ENCODE measurements at places on chromosomes 1 and 21.
A peak's percentile ranks its signal among the peaks of the same experiment; 100 is the strongest.

DNA sequence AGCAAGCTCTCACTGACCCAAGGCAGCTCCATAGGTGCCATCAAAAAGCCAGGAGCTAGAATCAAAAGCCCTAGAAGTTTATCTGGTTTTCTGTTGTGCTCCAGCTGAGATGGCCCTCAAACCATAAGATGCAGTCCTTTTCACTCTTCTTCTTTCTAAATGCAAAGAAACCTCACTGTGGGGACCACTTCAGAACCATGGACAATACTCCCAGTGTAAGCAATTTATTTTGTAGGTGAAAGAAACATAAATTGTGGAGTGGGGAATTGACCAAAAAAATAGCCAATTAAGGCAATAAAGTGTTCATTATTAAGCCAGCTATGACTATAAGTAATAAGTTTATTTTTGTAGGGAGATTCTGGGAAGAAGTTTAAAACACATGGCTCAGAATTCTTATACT, 1399.9 kb downstream of the PLA2G4A start:
- DNase-seq = no peak

GRCh38 chr1:229028544-229028943, 242.4 kb upstream of the RAB4A start:
- no peak for DNase-seq

- peak; percentile 100 for DNase-seq
These were observed at the start of gene MAP3K7CL for GRCh38 chr21:29130270-29130969. TSS of gene MAP3K7CL (plus strand) at chr21:29130644. CDS start at chr21:29133345, 2,701 bp downstream.

GRCh38 chr1:200226969-200227303, 182.9 kb downstream of the ZNF281 start:
- no peak for DNase-seq

- no peak for DNase-seq
These were observed 4.5 kb downstream of the ATXN7L2 start for GRCh38 chr1:109488201-109488600.

DNA sequence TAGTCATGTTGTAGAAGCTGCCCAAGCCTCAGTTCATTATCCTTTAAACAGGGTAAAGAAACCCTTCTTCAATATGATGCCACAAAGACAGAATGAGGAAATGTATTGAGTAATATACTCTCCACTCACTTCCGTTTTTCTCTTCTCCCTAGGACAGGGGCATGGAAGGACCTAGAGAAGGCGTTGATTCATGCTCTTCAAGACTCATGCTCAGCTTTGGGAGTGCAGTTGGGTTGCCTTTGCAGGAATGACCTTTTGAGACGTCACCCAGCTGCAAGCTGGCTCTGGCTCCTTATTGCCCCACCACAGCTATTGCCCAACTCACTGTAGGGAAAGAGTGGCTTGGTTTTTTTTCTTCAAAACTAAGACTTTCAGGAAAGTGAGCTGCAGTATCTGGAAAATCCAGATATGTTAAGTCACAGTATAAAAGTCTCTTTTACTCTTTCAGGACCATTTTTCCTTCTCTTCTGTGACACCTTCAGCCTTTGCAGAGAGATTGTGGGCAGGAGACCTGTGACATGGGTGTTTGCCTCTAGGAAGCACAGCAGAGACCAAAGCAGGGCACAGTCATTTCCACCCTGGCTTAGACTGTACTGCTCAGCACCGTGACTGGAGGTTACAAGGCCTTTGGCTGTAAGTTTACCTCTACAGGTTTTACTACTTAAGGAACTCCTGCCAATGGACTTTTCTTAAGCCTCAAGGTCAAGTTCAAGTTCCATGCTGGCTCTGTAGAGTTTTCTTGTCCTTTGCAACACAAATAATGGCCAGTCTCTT, 39.5 kb downstream of the XCL2 start:
- peak; percentile 97 for DNase-seq

- DNase-seq = peak; percentile 95
These were observed 372.8 kb downstream of the PTBP2 start for GRCh38 chr1:97094247-97094972.

DNA sequence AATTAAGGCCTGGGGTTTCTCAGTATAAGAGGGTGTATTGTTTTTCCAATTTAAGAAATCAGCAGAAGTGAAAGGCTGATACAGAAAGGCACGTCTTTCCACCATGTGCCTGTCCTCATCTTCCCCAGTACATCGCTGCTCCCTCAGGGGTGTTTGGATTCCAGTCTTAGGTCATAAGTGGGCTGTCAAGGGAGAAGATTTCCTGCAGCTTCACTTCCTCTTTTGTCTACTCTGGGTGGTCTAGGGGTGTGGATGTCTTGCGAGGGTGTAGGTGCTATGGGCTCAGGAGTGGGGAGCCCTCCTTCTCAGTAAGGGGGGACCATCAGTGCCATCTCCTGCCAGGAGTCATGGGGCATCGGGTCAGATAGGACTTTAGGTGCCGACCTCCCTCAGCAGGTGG, 999.8 kb upstream of the NCAM2 start:
- no peak for DNase-seq

GRCh38 chr1:56563568-56563967, 15.8 kb downstream of the PLPP3 start:
- DNase-seq = no peak

DNA sequence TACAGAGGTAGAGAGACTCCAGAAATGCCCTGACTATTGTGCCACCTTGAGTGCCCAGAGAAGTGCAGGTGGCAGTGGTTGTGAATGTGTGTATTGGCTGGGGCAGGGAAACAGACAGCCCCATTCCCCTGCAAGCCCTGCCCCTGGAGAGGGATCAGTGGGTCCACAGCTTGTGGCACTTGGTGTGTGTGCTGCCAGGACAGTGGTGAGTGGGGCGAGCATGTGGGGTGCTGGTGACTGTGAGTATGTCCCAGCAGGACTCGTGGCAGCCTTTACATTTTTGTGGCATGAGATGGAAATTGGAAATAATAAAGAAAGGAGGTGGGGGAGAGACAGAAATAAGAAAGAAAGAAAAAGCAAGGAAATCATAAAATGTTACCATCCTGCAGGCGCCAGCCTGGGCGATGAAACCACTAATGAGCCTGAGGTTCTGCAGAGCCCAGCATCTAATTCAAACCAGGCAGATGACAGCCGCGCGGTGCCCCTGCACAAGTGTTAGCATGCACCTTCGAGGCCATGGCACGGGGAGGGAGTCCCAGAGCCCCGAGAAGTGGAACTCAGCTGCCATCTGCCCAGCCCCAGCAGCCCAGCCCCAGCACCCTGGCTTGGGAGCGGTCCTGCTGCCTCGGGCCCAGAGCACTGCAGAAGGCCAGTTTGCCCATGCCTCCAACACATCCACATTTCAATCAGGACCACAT, 49.1 kb upstream of the ZBTB40 start:
- DNase-seq = peak; percentile 49
